ENCODE measurements at places on chromosomes 6 and 20.

DNA sequence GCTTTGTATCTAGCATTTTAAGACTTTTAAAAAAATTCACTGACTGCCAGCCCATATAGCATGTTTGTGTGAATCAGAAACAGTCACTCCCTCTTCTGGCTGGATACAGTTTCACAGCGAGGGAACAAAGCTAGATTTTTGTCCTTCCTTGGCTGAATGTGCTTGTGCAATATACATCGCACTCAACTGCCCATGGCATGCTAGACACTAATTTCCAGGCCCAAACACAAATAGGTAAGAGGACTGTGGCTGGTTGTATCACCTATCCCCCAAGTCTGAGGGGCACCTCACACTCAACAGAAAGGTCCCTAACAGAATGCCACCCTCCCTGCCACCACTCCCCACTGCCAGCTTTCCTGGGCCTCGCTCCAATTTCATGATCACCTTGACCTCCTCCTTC, 16.2 kb upstream of the BLCAP start:
- DNase-seq, result no peak

GRCh38 chr6:34068462-34069044, 77.3 kb downstream of the GRM4 start:
- no peak for DNase-seq

DNA sequence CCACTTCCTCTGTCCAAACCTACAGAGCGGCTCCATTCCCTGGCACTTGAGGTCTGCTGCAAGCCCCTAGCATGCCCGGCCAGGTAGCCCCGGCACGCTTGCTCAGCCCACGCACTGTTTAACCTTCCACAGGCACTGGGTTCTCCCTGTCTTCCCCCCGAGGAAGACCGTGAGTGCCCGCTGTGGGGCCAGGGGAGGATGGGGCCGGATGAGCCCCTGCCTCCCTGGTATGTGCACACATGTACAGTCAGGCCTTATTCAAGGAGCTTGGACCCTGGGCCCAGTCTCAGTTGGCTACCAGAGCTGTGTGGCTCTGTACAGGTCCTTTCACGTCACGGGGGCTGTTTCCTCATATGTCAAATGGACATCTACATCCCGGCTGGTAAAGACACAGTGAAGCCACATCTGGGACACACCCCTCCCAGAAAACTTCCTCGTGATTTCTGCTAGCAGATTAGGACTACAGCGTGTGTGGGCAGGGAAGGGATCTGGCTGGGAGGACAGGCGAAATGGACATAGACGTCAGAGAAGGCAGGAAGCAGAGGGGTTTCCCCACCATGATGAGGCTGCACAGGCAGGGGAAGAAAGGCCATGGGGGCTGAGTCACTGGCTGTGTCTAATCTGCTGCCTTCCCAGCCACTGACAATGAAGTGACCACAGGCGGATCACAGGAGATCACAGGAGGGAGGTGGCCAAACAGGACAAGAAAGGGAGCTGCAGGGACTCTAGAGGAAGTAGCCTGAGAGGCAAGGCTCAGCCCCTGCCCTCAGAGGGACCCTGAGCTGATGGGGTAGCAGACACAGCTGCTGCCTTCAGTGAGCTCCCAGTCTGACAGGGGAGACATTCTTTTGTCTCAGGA, 62.9 kb downstream of the MRPL14 start:
- no peak for DNase-seq

GRCh38 chr6:73823832-73824231, 127.8 kb downstream of the CD109 start:
- DNase-seq, result no peak

DNA sequence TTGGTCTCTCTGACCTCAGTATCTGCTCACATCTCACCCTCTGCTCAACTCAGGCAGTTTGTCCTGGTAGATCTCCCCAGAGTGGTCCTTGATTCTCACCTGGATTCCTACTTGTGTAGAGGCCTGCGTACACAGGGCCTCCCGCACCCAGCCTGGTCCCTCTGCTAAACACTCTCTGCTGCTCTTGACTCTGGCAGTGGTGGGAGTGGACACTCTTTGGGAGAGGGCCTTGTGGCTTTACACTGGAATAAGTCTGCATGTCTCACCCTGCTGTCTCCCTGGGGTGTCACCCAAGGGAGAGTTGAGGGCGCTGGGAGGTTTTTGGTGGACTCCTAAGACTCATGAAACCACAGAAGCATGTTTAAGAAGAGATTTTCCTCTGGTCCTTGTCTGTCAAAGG, 57.3 kb upstream of the ECI2 start:
- no peak for DNase-seq

GRCh38 chr6:68633972-68634725, 933 bp upstream of the ADGRB3 start:
- no peak for DNase-seq

GRCh38 chr20:5980720-5981538, 30.5 kb downstream of the MCM8 start:
- DNase-seq, result no peak

DNA sequence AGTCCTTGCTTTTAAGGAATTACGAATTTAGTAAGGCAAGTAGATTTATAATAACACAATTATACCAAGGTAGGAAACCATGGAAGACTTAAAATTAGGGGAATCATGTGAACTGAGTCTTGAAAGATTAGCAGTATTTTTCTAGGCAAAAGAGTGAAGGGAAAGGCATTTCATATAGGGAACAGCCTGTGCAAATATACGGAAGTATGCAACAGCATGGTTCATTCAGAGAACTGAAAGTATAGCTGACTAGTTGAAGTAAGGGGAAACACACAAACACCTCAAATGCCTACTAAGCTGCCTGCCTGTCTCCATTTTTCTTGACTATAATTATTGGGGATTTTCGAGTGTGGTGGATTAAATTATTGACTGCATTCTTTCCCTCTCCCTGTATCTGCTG, 39.0 kb upstream of the ECHDC1 start:
- DNase-seq, result no peak

GRCh38 chr6:139882234-139882633, 507.8 kb upstream of the CITED2 start:
- DNase-seq, result no peak

DNA sequence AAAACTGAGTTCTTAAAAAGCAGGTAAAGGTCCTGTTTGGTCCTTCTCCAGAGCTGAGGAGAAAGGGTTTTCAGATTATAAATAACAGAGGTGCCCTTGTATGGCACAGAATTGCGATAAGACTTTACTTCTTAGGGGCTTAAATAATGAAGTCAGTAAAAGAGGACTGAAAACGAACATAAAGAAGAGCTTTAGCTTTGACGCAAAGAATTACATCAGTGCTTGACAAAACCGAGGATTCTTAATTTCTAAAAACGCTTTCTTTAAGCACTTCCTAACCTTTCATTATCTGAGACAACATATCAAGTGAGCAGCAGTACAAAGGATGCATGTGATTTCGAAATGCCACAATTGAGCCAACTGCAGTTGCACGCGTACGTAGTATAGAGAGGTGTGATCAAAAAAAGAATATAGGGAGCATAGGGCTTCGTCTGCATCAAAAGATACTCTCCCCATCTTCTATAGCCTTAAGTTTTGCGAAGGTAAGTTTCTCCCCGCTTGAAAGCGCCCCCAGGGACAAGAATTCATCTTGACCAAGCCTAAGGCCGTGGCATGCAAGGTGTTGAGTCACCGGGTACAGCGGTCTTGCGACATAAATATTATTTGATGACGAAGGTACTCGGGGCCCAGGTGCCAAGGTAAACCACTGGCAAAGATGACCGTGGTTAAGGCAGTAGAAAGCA, 778 bp upstream of the LOC128125822 start:
- no peak for DNase-seq

DNA sequence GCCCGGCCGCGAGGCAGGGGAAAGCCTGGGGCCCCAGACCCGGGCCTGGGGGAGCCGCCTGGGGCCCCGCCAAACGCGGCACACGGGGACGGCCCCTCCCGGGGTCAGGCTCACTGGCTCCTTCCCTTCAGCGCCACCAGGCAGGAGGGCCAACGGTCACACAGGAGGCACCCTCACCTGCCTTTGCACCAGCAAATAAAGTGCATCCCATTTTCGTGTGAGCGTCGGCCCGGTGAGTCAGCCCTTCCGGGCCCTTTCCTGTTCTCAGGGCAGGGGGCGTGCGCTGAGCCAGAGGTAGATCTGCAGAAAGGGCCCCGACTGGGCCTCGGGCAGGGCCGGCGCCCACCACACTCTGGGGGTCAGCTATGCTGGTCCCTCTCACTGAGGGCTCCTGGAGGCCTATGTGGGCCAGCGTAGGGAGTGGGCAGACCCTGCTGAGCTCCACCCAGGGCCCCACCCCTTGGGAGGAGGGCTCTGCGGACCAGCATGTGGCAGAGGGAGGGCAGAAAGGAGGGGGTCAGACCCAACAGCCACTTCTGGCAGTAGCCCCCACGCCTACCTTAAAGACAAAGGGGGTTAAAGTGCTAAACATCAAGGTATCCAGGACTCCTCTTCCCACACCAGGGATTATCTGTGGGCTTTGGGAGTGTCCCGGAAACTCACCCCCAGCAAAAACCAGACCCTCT, 931 bp upstream of the UCKL1 start:
- DNase-seq, result peak; percentile 49

- no peak for DNase-seq
Measured at GRCh38 chr6:47086051-47086770, 44.1 kb upstream of the ADGRF1 start.

- no peak for DNase-seq
Measured at GRCh38 chr6:170181338-170181690, 109.6 kb downstream of the DLL1 start.
